ENCODE measurements at places on chromosomes 7 and 10.
A peak's percentile ranks its signal among the peaks of the same experiment; 100 is the strongest.

- no peak for DNase-seq
These were observed 141.9 kb downstream of the DNAJB9 start for GRCh38 chr7:108711611-108712010.

- DNase-seq = no peak
These were observed 81.4 kb downstream of the NRBF2 start for GRCh38 chr10:63214571-63214970.

DNA sequence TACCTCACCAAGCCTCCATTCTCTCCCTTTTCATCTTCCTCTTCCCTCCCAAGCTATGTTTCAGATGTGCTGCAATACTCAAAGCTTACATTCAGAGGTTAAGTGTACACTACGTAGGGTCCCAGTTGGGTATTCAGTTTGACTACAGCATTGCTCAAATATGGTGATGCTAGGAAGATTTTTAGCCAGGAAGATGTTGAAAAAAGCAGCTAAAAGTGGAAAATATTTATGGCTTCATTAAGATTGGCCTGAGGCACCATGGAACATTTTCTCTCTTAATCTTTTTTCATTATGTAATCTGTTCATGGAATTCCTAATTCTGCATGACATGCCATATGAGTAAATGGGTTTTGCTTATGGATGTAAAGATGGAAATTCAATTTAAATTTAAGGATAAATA is 72.0 kb upstream of the ABCB5 start:
- no peak for DNase-seq

DNA sequence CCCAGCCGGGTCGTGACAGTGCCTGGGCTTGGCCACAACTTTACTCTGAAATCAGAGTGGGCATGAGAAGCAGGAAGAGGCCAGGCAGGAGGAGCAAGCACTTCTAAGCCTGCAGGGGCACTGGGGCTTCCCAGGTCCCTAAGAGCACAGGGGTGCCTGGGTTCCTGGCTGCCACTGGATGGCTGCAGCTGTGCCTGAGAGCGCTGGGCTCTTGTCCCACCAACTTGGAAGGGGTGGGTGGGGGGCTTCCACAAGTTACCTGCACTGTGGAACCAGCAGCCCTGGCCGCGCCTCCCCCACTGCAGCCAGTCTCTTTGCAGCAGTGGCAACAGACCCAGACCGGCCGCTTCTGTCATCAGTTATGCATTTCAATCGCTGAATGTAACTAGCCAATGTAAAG is 434.7 kb upstream of the GRM3 start:
- no peak for DNase-seq

DNA sequence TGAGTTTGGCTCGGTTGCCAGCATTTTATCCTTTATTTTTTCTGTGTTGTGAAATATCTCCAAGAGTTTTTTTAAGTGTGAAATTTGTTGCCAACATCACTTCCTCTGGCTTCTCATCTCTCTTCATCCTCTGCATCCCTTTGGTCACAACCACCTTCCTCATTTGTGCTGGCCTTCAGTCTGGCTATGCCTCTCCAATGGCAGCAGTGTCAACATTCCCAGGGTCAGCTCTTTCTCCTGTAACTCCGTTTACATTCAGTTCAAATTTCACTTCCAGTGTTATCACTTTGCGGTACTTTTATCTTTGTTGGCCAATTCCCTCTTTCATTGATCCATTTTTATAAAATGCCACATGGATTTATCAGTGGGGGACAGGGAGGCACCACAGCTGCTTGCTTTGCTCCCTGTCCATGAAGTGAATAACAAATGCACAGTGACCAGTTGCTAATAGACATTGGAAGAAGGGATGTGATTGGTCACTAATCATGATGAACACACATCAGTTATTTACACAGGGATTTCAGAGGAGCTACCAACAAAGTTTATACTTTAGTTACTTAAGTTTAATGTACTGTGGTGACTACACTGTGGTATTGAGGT is 311.4 kb upstream of the LRGUK start:
- DNase-seq = no peak

DNA sequence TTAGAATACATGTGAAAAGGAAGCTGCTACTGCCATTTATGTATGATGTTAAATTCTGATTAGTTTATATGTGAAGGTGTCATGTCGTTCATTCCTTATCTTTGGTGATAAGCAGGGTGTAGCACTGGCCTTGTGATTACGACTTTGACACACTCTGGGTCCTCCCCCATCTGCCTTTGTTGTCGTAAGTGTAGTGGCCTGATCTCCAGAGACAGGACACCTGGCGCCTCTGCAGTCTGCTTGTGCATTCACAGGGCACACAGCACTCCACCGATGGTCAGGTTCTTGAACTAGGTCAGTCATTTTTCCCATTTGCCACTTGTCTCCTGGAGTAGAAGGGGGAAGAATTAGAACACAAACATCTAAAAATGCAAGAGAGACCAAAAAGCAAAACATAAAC is 186.0 kb downstream of the PRKCQ start:
- DNase-seq = no peak

DNA sequence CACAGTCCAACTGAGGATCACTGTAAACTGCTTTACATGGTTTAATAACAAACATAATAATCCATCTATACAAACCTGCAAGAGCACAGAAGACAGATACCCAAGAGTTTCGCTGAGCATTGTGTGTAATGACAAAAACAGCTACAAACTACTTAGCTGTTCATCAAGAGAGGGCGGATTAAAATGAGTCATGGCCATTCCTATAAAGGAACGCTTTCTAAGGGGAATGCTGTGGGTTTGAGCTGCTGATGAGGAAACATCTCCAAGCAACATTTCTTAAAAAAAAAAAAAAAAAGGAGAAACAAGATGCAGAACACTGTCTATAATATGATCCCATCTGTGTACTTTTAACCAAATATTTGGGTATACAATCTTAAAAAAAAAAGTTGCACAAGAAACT is 33.8 kb downstream of the VOPP1 start:
- DNase-seq = no peak

DNA sequence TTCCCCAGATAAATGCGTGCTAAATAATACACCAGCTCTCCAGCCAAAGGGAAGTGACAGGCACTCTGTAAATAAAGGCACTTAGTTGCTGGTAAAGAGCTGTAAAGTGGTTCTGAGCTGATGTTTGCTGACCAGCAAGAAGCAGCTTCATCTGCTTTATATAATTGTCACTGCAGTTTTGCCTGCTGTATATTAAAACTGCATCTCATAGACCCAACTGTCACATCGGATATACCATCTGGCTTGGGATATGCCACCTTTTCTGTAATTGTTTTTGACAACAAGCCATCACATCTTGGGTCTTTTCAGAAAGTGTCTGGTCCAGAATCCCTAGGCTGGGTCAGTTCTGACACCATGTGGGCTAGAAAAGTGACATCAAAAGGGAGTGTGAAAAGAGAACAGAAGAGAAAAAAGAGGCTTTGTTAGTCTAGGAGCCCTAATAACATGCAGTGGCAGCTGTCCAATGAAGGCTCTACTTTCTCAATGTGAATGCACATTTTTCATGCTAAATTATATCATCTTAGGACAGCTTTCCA is 697.6 kb downstream of the KCNMA1 start:
- no peak for DNase-seq

- no peak for DNase-seq
These were observed 697.0 kb downstream of the SORCS1 start for GRCh38 chr10:106467506-106467905.

DNA sequence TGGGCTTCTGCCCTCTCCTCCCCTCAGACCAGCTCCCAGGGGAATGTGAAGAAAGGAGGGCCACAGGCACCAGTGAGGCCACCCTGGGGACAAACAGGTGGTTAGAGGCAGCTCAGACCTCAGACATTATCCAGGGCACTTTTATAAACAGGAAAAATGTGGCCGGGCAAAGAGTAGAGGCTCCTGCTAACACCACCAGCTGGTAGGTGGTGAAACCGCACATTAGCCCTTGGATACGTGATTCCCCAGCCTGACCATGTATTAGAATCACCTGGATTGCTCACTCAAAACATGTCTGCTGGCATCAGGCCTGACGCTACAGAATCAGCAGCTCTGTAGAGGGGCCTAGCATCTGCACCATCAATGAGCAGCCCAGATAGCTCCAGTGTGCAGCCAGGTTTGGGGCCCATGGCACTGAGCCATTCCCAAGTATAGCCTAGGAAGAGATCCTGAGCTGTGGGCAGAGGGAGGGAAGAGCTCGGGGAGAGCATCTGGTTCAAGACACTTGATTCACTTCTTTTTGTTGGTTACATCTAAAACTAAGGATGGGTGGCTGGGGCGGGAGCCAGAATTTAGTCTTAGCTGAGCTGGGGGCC is 37.1 kb downstream of the GPR26 start:
- DNase-seq = no peak

GRCh38 chr10:35612385-35613106 is 7.4 kb downstream of the GJD4 start:
- DNase-seq = no peak

GRCh38 chr10:35058686-35059085 is 31.5 kb downstream of the CUL2 start:
- DNase-seq = no peak

GRCh38 chr10:101405001-101405400 is 51.0 kb downstream of the BTRC start:
- no peak for DNase-seq

DNA sequence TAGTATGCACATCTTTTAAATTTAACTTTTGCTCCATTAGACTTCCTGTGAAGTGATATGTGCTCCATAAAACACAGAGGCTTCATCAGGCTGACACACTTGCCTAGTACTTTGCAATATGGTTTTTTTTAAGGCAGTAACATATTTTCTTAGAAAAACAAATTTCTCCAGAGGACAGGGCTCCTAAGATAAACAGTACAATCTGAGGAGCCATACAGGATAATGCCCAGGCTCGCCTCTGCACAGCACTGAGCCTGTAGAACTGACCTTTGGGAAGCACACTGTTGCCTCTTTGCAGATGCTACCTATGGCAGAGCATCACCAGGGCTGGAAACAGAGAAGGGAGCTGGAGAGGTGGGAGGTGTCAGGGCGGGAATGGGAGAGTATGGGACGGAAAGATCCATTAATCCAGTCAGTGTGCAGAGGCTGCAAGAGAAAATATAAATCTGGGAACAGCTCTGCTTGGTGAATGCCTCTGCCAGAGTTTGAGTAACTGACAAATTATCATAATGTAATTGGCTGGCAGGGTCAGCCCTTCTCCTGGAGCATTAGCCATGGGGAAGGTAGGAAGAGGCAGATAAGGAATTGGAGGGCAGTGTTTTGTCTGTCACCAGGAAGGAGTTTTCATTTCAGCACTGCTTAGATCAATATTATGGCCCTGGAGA is 132.3 kb downstream of the CREB5 start:
- DNase-seq = no peak

DNA sequence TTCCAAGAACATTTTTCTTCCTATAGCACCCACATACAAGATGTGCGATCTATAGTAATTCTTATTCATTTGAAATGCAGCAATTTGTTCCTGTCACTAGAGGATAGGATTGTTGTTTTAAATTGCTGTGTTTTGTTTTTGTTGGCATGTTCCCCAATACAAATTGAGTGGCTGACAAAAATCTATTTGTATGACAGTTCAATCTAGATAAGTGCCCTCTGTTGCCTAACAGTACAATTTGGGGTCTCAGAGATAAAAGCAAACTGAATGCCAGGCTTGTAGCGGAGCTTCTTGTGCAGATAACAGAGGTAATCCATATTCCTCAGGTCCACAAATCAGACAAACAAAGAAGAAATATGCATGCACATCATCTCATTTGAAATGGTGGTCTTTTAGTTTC is 68.8 kb downstream of the VTI1A start:
- DNase-seq = no peak

DNA sequence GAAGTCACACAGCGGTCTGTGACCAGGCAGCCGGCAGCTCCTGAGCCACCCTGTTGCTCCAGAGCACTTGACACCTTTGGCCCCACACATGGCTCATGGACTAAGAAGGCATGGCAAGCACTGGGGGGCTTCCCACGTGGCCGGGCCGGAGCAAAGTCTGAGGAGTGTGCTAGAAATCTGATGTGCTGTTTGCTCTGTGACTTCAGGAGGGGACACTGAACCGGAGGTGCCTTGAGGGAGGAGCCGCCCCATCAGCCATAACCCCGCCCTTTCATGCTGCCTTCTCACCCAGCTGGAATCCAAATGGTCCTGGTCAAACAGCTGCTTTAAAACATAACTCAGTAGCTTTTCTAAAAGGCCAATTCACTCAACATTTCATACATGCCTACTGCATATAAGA is 33.5 kb downstream of the PROSER2 start:
- no peak for DNase-seq

- DNase-seq = no peak
These were observed 861 bp upstream of the TSPAN14 start for GRCh38 chr10:80453056-80453841.

DNA sequence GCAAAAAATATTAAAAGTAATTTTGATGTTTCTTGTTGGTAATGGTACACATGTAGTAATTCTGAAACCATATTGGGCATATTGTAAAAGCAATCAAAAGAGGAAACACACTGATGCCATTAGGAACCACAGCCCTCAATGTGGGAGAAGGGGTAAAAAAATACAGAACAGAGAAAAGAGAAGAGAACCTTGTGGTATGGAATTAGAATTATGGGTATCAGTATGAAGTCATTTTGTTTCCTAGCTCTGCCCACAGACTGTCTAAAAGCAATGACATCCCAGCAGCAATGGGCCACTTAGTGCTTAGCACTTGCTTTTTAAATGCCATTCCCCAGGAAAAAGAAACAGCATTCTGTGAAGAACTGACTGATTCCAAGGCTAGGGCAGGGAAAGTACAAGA is 61.5 kb downstream of the CPVL start:
- no peak for DNase-seq

GRCh38 chr7:90681336-90682022 is 85.4 kb downstream of the CDK14 start:
- no peak for DNase-seq

DNA sequence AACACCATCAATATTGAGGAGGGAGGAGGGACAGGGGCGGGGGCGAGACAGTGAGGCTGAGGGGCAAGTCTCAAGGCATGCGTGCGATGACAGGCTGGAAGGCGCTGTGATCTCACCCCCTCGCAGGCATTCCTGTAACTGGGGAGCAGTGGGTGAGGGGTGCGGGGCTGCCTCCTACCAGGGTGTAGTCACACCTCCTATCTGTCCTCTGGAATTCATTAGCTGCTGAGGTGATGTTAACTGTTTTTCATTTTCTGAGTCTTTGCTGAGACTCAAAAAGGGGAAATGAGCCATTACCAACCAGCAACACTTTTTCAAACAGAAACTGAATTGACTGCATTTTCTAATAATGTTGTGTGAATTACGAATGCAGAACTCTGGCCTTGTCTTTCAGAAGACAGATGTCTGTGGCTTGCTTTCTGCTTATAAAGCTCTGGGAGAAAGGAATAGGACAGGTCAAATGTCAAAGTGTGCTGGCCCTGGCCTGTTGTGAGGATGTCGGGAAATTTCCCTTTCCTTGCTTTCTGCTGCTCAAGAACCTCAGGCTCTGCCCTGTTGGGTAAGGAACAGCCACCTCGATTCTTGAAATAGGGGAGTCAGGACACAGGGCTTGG is 23.7 kb upstream of the CDH23 start:
- DNase-seq = no peak

GRCh38 chr7:152313831-152314604 is 121.8 kb downstream of the KMT2C start:
- peak; percentile 50 for DNase-seq

DNA sequence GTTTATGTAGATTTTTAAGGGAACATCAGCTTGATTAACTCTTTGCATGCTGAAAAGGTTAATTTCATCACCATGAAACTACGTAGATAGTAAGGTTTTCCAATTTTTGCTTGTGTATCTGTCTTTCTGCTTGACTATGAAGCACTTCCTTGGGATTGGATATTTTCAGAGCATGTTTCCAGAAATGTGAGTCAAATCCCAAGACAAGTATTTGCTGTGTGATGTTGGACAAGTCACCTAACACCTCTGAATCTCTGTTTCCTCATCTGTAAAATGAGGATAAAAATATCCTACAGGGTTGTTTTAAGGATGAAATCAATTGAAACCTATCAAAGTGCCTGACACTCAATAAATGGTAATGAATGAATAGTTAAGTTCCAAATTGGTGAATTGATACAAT is 42.4 kb downstream of the ANK3 start:
- DNase-seq = no peak

Measured in left renal pelvis (tissue), 4 donors.